Fibroblast of skin of scalp (primary cell): ENCODE measurements at places on chromosomes 6 and 20.

- no peak for DNase-seq
These were observed 76.1 kb upstream of the ATXN1 start for GRCh38 chr6:16837217-16837972.

- DNase-seq = peak; percentile 41
These were observed 1.9 kb downstream of the SLC32A1 start for GRCh38 chr20:38725931-38726803.

- no peak for DNase-seq
These were observed 166.5 kb downstream of the SMOC2 start for GRCh38 chr6:168607272-168608112.

DNA sequence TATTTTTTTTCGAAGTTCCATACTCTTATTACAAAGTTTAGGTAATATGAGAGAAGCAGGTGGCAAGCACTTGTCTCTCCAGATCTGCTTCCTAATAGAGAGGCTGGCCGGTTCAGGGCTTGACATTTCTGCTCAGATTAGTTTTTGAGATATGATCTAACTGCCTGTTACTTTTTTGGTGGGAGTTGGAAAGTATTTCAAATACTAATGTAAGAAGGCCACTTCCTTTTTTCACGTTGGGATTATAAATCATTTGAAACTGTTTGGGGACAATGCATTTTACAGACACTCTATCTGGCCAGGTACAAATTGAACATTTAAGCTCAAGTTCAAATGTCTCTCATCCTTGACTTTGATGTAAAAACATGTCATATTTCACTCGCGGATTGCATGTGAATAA, 222.1 kb upstream of the SULF2 start:
- DNase-seq = no peak

- no peak for DNase-seq
These were observed 26.1 kb downstream of the POPDC3 start for GRCh38 chr6:105153676-105154075.

- DNase-seq = peak; percentile 36
These were observed 35.3 kb downstream of the DUSP22 start for GRCh38 chr6:327538-328116.

DNA sequence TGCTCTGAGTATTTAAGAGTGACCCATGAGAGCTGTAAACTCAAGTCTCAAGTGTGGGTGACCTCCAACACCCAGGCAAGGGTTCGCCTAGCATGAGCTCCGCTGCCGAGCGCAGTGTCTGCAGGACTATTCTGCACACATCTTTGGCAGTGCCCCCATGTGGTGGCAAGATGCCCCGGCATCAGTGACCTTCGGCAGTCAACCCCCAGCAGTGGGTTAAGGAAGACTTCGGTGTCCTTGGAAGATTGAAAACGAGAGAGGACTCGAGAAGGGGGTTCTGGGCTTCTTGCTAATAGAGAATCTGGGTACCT, 43.1 kb downstream of the RBM38 start:
- DNase-seq = no peak

GRCh38 chr20:8330319-8330784, 198.3 kb downstream of the PLCB1 start:
- no peak for DNase-seq

GRCh38 chr6:170092826-170093225, 198.1 kb downstream of the DLL1 start:
- no peak for DNase-seq

GRCh38 chr20:63025534-63026331, 19.0 kb upstream of the BHLHE23 start:
- peak; percentile 29 for DNase-seq

GRCh38 chr6:167152862-167153261, 4.9 kb downstream of the GPR31 start:
- no peak for DNase-seq

- no peak for DNase-seq
These were observed 75.3 kb upstream of the TIAM2 start for GRCh38 chr6:154919806-154920205.

DNA sequence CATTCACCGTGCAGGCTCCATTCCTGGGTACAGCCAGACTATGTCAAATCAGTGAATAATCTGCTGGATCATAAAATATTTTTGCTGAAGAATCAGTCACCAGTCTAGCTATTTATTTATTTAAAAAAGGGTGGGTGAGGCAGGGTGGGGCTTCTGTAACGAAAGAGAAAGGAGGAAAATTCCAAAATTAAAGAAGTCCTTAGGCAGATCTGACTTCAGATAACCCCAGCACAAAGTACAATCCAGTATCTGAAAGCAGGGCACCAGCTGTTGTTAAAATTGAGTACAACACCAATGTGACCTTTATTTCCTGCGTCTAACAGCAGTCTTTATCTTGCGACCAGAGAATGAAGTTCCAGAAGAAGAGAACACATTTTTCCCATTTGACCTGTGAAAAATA, 15.7 kb downstream of the FAM8A1 start:
- DNase-seq = no peak

GRCh38 chr6:12311106-12311505, 20.9 kb downstream of the EDN1 start:
- no peak for DNase-seq

- no peak for DNase-seq
These were observed 25.3 kb downstream of the DUSP22 start for GRCh38 chr6:317448-318144.

- DNase-seq = no peak
These were observed 129.2 kb upstream of the PCSK2 start for GRCh38 chr20:17097603-17098002.

- DNase-seq = no peak
These were observed 1.2 kb upstream of the TSPO2 start for GRCh38 chr6:41040940-41041536.

GRCh38 chr6:169231790-169232506, 21.7 kb downstream of the THBS2 start:
- no peak for DNase-seq

GRCh38 chr6:164570801-164571200, 738.6 kb downstream of the C6orf118 start:
- DNase-seq = no peak

DNA sequence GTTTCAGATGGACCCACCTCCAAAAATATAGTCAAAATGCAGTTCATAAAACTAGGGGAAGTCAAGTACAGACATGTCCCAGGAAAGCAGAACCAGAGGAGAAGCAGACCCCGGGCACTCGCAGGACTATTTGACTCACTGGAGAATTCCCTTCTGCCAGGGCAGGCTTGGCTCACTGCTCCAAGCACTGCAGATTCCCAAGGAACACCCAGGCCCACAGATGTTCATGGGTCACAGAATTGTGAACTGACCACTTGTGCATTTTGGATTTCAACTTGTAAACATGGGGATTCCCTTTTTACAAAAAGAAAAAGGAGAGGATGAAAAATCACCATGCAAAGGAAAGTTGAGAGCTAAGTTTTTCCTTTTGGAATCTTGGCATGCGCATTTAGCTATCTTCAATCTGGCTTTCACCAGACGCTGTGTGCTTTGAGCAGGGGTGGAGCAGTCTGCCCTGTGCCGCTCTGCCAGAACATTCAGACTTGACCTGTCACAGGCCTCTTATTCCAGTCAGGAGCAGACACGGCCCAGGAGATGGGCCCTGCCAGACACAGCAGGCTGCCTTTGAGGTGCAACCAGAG, 237.5 kb upstream of the TAB2 start:
- DNase-seq = peak; percentile 42

DNA sequence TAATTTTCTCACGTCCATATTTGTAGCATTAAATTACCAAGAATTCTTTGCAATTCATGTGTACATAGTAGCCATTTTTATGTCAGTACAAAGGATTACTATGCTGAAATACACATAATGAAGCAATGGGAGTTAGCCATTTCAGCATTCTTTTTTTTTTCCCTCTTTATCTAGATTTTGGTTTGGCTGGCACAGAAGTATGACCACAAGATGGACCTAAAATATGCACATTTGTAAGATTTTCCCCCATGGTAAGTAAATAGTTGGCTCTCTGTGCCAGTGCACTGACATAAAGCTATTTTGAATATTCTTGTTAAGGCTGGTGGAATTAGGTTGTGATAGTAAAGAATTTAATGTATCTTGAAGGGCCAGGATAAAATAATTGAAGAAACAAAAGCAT, 486.1 kb upstream of the BTBD3 start:
- peak; percentile 67 for DNase-seq

DNA sequence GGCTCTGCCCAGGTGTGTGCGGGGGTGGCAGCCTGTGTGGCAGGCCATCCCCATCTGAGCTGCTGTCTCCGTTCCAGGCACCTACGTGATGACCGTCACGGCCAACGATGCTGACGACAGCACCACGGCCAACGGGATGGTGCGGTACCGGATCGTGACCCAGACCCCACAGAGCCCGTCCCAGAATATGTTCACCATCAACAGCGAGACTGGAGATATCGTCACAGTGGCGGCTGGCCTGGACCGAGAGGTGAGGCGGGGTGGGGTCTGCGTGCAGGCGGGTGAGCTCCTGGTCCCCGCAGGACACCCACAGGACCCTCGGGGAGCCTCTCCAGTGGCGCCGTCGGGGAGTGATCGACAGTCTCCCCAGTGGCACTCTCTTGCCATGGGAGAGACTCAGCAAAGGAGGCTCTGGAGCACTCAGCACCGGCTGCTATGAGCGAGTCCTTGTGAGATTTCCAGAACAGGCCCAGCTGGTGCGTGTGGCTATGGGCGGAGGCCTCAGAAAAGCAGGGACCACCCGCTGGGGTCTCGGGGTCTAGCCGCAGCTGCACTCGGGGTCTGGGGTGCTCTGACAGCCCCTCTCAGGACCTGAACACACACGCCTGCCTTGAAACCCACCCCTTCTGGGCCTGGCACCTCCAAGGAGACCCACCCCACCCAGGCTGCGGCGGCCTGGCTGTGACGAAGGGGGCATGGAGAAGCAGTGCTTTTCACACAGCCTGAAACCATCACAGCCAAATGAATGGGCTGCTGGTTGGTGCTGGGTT, 191.8 kb downstream of the TAF4 start:
- no peak for DNase-seq

DNA sequence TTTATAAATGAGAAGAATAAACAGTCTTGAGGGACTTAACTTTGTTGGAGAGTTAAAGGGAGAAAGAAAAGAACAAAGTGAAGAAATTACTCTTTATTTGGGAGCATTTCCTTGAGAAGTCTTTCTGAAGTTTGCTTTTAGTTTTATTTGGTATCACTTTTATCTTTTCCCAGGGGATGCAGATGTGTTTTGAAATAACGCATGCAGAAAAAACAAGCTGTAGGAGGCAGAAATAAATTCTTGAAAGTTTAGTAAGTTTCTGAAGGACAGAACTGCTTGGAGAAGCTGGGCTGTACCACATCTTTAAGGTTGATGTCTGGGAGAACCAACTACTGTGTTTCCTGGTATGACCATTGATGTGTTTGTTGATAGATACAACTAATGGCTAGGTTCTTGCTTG, 75.0 kb downstream of the PLCB4 start:
- no peak for DNase-seq

- no peak for DNase-seq
These were observed 390.6 kb upstream of the MARCKS start for GRCh38 chr6:113466526-113466925.

- no peak for DNase-seq
These were observed 381.0 kb upstream of the ARID1B start for GRCh38 chr6:156396068-156396771.

DNA sequence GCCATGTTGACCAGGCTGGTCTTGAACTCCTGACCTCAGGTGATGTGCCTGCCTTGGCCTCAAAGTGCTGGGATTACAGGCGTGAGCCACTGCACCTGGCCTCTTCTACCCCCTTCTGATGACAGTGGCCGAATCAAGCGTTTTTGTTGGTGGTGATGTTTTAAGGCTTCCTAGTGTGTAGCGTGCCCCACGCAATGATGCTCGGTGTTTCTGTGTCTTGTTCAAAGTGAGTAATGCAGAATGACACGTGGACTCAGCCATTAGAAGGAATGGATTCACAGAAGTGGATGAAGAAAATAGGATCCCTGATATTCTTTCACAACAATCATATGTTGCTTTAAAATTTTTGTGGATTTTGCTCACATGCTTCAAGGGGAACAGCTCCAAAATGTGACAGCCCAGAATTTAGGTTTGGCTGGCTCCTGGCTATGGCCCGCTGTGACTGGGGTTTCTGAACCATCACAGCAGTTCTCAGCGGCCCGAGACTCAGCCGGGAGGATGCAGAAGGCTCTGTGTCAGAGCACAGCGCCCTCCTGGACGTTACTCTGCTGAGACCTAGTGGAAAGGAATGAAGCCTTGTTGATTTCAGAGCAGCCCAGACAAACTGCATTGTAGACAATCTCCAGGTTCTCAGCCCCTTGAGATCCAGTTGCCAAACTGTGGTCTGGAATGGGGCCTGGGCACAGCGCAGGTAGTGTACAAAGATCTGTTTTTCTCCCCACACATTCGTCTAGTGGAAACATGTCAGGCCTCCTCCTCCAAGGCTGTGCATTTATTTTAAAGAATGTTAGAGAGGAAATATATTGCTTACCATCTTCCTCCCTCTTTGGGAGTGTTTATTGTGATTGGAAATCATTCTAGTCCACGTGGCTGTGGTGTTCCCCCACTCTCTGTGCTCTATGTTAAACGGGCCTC, 57.6 kb upstream of the TIAM2 start:
- DNase-seq = peak; percentile 36

DNA sequence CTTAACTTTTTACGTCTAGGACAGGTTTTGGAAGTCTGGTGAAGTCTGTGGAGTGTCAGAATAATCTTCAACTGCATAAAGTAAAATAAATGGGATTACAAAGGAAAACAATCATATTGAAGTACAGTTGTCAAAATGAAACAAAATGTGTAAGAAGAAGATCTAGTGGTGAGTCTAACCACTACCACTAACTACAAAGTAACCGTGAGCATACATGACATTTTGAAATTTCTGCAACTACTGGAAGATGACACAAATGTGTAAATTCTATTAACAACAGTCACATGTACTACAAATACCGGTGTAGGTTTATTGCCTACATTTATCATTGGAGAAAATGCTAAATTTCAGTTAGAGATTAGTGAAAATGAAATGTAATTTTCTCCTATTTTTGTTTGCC, 29.7 kb downstream of the VPS52 start:
- DNase-seq = no peak

DNA sequence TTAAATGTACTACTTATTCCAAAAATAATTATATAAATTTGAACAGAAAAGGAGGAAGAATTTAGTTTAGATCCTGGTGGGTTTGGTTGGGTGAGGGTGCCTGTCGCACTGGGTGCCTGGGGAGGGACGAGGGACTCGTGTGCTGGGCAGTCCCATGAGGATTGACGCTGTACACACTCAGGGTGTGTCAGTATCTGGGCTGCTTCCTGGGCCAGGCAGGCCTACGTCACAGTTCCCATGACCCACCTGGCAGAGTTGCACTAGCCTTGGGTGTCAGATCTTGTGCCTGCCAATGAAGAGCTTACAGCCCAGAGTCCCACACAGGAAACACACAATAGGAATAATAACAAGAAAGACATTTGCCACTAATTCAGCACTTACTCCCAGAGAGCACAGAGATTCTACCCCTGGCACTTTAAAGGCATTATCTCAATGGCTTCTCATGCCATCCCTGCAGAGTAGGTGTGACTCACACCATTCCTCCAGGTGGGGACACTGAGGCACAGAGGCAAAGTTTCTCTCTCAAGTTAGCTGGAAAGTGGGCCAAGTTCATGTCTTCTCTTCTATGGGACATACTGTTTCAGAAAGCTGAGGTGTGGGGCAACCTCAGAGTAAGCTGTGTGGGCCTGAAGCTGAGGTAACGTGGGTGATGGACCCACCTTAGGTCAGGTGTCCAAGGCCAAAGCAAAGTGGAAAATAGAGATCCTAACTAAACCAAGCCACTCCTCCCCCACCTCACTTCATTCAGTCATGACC, 1.3 kb upstream of the SDCBP2 start:
- DNase-seq = no peak
